ENCODE measurements at places on chromosomes 3 and 15. TPM values are rescaled to one million over a fixed set of nuclear protein-coding genes. Genes with fewer than 3 reads are reported as not detected.

GRCh38 chr3:157058392-157059071 lies 101.4 kb downstream of the CCNL1 start:
- DNase-seq: no peak

GRCh38 chr3:182913889-182914288 lies 66.4 kb downstream of the DCUN1D1 start:
- DNase-seq: peak; percentile 11

GRCh38 chr3:121155028-121155427 lies 247.0 kb downstream of the STXBP5L start:
- DNase-seq: no peak

DNA sequence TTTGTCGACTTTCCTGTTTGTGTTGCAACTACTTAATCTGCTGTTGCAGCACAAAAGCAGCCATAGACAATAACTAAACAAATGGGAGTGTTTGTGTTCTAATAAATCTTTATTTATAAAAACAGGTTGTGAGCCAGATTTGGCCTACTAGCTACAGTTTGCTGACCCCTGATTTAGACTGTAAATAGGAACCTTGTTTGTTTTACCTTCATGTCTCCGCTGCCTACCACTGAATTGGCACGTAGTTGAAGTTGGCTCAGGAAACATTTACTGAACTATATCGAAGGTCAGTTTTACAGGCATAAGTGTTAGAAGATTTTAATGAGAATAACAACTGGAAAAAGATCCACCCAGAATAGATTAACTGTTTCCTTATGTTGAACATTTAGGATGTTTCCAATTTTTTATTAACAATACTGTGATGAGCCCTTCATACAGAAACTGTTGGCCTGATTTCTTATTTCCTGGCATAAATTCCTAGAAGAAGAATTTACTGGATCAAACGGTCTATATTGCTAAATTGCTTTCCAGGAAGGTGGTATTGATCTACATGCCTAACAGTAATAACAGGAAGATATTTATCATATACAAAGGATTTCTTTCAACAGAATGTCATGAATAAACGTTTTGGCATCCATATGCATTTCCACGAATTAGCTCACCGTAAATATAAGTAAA lies 156.2 kb upstream of the NR2E3 start:
- DNase-seq: no peak

- DNase-seq: no peak
These were observed 113.5 kb upstream of the GALNT15 start for GRCh38 chr3:16060945-16061344.

The OCA2 gene
- total RNA-seq: not detected

The ARHGAP31 gene
- 6.6 TPM for total RNA-seq

The CFAP91 gene
- total RNA-seq: not detected

All from activated CD8-positive, alpha-beta T cell treated with anti-CD3 and anti-CD28 coated beads for 36 hours (primary cell).